ENCODE measurements at places on chromosomes 1 and 21. TPM values are rescaled to one million over a fixed set of nuclear protein-coding genes. Genes with fewer than 3 reads are reported as not detected.

The MFAP2 gene
- polyA plus RNA-seq: 12.3 TPM

The OR2M3 gene
- not detected for polyA plus RNA-seq

The WDR64 gene
- polyA plus RNA-seq: not detected

The SLAMF9 gene
- not detected for polyA plus RNA-seq

The NHLH1 gene
- 0.24 TPM for polyA plus RNA-seq

DNA sequence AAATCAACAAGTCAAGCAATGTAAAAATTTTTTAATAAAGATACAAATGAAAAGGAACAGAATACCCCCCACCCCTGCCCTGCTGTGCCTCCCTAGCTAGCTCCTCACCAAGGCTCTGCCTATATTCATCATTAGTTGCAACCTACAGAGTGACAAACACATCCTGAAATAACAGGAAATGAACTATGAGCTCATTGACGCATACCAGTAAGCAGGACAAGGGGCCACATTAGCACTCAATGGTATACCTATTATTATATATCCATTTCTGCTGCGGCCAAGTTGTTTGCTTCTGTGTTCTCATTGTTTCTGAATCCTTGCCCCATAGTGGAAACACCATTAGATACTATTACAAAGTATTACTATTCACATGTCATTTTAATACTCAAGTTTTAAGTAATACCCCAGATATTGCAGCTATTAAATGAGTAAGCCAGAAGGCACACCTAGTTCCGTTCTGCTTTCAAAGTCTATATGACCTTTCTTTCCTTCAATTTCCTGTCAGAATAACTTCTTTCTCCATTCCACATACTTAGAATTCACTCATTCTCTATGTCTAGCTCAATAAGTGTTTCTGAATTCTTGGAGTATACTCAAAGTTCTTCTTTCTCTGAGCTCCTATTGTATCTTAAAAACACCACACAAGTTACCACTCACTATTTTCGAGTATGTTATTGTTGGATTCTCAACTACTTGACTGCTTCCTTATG lies 1214.9 kb downstream of the PLA2G4A start:
- no peak for DNase-seq

GRCh38 chr1:41728403-41729202 lies 190.1 kb downstream of the HIVEP3 start:
- no peak for DNase-seq

DNA sequence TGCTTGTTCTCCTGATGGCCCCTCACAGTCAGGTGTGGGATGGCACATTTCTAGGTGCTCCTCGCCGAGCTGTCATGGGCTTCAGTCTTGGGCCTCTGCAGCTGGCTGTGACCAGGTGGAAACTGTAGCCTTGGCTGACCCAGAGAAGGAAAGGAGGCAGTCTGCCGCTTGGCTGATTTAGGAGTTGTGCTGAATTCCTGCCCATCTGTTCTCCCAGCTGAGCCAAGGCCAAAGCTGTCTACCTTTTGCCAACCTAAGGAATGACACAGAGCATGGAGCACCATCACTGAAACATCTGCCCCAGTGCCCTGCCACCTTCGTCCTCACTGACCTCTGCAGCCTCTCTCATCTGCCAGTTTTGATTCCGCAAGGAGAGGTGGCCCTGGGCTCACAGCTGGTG lies 27.9 kb downstream of the UTP25 start:
- peak; percentile 65 for DNase-seq

DNA sequence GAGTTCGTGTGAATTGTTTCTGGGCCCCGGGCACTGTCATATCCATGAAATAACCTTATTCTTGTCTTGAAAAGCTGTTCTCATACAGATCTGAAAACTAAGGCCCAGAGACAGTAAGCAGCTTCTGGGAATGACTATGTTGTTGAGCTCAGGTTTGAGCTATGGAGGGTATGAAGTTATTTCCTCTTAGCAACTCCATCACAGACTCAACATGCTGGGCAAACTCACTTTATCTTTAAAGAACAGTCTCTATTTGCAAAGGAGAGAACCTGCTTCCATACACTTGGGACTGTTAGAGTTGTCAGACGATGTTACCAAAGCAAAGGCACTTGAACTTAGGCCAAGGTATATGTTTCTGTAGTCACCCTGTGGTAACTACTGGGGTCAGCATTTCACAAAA lies 90.0 kb downstream of the GPR88 start:
- DNase-seq: no peak

DNA sequence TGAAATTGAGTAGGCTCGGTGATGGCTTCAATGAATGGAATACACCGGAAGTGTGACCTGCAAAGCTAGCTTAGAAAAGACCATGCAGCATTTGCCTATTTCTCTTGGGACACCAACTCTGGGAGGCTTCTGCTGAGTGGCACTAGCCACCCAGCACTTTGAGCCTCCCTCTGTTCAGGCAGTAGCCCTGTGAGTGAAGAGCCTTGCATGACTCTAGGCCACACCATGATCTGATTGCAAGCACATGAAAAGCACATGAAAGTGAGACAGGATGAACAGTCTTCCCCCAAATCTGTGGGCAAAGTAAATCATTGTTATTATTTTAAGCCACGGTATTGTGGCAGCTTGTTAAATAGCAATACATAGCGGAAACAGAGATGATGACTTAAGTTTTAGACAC lies 2.8 kb downstream of the CD48 start:
- no peak for DNase-seq

DNA sequence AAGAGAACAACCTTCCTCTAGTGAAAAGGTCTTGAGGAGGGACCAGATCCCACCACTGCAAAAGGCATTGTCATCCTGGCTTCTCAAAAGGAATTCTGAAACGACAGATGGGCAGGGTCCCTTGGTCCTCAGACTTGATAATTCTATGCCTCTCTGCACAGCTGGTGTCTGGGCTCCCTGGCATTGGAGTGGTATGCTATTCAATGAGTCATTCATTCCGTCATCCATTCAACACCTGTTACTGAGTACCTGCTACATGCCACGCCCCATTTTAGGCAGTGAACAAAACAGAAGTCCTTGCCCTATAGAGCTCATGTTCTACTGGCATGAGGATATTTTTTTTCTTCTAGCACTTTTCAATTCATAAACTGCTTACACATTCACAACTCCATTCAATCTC lies 45.8 kb upstream of the HMGB4 start:
- no peak for DNase-seq

DNA sequence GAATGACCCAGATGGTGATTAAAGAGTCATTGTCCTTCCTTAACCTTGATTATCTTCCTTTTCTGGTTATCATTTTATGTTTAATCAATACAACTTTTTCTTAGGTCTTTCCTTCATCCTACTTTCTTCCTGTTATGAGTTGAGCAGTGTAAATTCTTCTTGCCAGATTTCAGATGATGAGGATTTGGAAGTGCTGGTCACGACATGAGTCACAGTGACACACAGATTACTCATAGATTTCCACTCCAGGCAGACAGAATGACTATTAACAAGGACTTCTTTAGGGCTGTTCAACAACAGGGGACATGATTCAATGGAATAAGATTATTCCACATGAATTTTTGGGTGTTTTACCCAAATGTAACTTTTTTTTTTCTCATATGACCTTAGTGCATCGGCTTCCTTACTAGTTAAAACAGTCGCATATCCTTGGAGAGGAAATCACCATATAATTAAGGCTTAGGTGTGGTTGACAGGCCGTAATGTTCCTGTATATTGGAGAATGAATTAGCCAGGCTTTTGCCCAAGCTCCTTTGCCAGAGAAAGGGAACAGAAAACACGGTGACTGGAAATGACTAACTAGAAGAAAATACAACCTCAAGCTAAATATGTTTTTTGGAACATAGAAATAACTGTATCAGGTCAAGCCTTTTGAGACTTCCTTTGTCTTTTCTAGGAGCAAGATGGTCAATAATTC lies 44.2 kb downstream of the PRRX1 start:
- peak; percentile 49 for DNase-seq

DNA sequence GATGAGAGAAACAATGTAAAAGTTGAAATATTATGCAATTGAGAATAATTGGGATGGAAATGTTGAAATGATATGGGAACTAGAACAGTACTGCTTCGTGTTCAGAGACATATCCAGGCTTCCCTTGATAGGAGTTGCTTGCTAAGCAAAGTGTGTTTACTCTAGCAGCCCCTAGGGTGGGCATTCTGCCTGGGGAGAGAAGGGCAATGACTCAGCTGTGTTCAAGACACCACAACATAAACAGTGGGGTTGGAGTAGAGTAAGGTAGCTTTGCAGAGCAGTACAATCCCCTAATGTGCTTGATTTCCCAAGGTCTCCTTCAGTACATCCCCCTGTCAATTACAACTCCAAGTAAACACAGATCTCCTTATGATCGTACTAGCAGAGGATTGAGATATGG lies 4.8 kb upstream of the PCNX2 start:
- DNase-seq: no peak

GRCh38 chr1:177933881-177934280 lies 36.0 kb downstream of the SEC16B start:
- no peak for DNase-seq

DNA sequence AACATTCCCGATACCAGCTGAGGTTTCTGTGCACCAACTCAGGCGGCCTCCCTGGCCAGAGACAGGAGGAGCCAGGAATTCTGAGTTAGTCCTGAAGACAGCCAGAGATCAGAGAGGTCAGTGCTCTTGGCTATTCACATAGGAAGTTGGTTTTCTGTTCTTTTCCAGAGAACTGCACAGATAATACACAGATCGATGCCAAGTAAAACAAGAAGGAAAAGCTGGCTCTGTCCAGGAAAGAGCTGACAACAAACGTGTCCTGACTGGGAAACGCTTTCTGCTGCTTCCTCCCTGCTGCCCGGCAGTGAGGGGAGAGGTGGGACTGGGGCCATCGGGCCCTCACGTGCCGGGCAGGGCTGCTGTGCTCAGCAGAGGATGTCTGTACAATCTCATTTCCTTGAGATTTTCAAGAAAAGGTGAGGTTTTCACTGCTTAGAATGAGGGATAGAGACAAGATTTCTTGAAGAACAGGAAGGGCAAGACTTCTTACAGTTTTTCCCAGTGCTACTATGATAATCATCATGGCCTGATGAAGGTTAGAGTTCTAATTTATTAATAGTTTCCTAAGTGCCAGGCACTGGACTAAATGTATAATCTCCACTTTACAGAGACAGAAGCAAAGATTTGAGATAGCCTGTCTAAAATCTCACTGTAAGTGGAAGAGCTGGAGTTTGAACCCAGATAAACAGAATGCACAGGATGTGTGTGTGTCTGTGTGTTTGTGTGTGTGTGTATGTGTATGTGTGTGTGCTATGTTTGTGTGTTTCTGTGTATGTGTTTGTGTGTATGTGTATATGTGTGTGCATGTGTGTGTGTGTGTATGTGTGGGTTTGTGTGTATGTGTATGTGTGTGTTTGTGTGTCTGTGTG lies 211.0 kb upstream of the RAB4A start:
- DNase-seq: no peak

GRCh38 chr21:24594082-24594481 lies 1013.2 kb downstream of the MRPL39 start:
- no peak for DNase-seq

GRCh38 chr1:91803123-91803522 lies 82.8 kb downstream of the TGFBR3 start:
- DNase-seq: no peak

Data from adrenal gland (tissue), 19 donors.